ENCODE measurements at places on chromosomes 11 and 22.

DNA sequence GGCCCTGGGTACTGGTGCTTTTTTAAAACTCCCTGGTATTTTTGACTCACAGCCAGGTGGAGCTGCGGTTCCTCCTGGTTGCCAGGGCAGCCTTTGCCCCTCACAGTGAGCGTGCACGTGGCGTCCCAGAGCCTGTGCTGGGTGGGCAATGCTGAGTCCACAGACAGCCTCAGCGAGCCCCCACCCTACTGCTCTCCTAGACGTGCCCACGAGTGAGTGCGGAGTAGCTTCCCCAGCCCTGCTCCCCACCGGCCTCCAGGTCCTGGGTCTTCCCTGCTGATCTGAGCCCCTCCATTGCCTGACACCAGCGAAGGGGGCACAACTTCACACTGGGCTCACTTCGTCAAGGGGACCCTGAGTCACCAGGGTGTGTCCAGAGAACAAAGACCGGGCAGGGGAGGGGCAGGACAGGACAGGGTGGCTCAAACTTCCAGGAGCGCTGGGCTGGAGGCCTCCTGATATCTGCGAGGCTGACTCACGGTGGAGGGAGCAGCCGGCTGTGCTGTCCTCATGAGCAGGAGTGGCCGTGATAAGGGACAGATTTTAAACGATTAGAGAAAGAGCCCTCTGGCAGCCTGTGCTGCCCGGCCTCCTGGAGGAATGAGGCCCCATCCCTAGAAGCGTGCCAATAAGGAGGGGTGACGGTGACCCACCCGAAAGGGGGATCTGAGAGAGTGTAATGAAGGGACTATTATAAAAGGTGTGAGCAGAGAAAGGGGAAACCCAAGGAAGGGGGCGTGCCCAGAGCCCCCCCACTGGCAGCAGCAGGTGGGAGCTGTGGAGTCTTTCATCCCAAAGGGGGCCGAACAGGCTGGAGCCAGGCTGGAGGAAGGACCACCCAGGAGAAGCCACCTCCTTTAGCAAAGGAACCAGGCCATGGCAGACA lies 129.3 kb upstream of the FGF3 start:
- H3K27me3 ChIP-seq = peaks cover 30% of the 10 kb centered on the region
- H3K4me3 ChIP-seq = no peak overlapping the region
- no peak overlapping the region for H3K27ac ChIP-seq
- DNase-seq = peak; percentile 61
- no peaks in the 10 kb centered on the region for H3K36me3 ChIP-seq

GRCh38 chr11:45382133-45382878 lies 96.2 kb upstream of the SYT13 start:
- H3K4me1 ChIP-seq = peaks cover 10% of the 10 kb centered on the region
- no peak overlapping the region for H3K4me3 ChIP-seq
- peaks cover 78% of the 10 kb centered on the region for H3K27me3 ChIP-seq

- peaks cover 16% of the 10 kb centered on the region for H3K36me3 ChIP-seq
- no peak overlapping the region for H3K4me3 ChIP-seq
- H3K27ac ChIP-seq = no peak overlapping the region
- DNase-seq = no peak
- no peaks in the 10 kb centered on the region for H3K27me3 ChIP-seq
Observed at GRCh38 chr11:4060182-4060923, 34.2 kb upstream of the RRM1 start.

DNA sequence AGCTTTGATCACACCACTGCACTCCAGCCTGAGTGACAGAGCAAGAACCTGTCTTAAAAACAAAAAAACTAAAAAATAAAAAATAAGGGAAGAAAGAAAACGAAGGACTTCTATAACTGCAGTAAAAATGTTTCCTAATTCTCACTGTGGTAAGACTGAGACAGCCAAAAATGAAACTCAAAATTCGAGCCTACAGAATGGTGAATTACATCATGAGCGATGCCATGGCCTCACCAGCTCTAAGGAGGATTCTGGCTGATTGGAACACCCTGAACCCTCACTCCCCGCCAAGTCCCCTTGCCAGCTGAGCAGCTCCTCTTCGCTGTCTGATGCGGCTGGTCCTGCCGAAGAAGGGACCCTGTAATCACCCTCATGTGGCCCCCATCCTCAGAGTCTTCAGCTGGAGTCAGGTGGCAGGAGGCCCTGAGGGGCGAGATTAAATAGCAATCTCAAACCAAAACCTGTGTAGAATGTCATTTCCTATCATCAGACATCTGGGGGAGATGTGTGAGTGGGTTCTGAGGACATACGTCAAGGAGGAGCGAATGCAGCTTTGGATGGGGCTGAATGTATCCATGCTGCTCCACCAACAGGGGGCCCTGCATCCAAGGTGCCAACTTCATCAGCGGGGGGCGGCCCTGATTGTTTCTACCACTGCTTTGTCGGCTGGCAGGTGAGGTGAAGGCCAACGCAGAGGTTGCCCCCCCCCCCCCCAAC lies 29.2 kb downstream of the PDGFB start:
- peaks cover 40% of the 10 kb centered on the region for H3K27me3 ChIP-seq
- peaks cover 34% of the 10 kb centered on the region for H3K4me1 ChIP-seq
- H3K36me3 ChIP-seq = no peaks in the 10 kb centered on the region
- no peak for DNase-seq
- H3K27ac ChIP-seq = peak overlapping the region; percentile 85
- no peak overlapping the region for H3K4me3 ChIP-seq

DNA sequence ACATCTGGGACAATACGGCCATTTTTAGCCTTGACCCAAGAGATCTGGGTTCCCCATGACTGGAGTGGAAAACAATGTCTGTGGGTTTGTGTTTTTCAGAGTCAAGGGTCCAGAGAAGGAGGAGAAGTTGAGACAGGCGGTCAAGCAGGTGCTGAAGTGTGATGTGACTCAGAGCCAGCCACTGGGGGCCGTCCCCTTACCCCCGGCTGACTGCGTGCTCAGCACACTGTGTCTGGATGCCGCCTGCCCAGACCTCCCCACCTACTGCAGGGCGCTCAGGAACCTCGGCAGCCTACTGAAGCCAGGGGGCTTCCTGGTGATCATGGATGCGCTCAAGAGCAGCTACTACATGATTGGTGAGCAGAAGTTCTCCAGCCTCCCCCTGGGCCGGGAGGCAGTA lies 15.7 kb downstream of the NNMT start:
- no peak for DNase-seq
- H3K27ac ChIP-seq = peak overlapping the region; percentile 22
- H3K4me3 ChIP-seq = no peak overlapping the region
- H3K36me3 ChIP-seq = peaks cover 54% of the 10 kb centered on the region
- H3K27me3 ChIP-seq = no peaks in the 10 kb centered on the region

- peaks cover 35% of the 10 kb centered on the region for H3K4me1 ChIP-seq
- DNase-seq = no peak
- H3K4me3 ChIP-seq = peak overlapping the region; percentile 47
Observed at GRCh38 chr11:925158-925495, 543 bp upstream of the AP2A2 start.

DNA sequence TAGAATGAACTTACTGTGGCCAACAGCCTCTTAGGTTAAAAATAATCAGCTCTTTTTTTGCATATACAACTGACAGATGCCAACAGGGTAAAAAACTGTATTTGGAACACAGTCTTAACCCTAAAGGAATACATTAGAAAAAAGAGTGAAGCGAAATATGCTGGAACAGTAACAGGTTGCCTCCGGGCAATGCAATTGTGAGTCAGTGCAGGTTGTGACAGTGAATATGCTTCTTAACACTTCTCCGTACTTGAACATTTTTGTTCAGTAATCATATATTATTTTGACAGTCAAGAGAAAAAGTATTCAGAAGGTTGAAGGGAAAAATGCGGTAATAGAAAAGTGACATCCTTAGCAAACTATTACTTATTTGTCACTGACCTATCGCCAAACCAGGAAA lies 98.5 kb downstream of the DBX1 start:
- peaks cover 1% of the 10 kb centered on the region for H3K4me1 ChIP-seq
- no peak for DNase-seq
- no peaks in the 10 kb centered on the region for H3K27me3 ChIP-seq
- no peak overlapping the region for H3K4me3 ChIP-seq

- H3K27ac ChIP-seq = no peak overlapping the region
- peaks cover 68% of the 10 kb centered on the region for H3K27me3 ChIP-seq
- no peak for DNase-seq
- H3K4me3 ChIP-seq = no peak overlapping the region
- no peaks in the 10 kb centered on the region for H3K4me1 ChIP-seq
- no peaks in the 10 kb centered on the region for H3K36me3 ChIP-seq
Observed at GRCh38 chr11:44475114-44475686, 90.3 kb upstream of the CD82 start.

DNA sequence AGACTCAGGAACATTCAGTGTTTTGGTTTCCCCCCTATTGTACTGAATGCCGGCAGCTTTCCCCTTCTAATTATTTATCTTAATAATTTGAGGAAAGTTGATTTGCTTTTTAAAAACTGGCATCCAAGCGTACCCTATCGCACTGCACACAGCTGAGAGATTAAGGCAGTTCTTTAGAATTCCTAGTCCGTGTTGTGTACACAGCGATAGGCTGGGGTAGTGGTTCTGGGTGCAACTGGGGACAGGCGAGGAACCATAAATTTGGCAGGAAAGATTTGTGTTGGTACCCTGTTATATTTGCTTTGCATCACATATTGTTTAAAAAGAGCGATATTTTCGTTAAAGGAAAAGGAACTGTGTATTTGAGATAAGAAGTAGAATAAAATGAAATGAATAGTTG lies 39.2 kb downstream of the PTPRJ start:
- H3K27me3 ChIP-seq = no peaks in the 10 kb centered on the region
- H3K27ac ChIP-seq = no peak overlapping the region
- H3K36me3 ChIP-seq = no peaks in the 10 kb centered on the region
- H3K4me3 ChIP-seq = no peak overlapping the region

All from mesenchymal stem cell (in vitro differentiated cells and primary cell).